ENCODE measurements at places on chromosomes 7 and 10.

DNA sequence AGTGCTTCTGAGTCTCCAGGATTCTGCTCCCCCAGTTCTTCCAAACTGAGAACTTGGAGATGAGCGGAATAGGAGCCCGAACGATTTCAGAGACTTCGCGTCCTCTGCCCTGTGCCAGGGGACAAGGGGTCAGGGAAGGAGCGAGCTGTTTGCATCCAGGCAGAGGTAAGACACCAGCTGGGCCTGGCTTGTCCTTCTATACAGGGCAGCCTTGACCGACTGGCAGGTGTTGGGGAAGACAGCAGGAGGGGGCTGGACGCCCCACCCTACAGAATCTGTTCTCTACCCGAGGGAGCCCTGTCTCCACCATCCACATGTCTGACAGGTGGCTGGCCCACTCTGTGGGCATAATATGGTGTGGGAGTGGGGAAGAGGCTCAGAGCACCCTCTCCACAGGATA, 7.1 kb downstream of the SPOCK2 start:
- DNase-seq: no peak

DNA sequence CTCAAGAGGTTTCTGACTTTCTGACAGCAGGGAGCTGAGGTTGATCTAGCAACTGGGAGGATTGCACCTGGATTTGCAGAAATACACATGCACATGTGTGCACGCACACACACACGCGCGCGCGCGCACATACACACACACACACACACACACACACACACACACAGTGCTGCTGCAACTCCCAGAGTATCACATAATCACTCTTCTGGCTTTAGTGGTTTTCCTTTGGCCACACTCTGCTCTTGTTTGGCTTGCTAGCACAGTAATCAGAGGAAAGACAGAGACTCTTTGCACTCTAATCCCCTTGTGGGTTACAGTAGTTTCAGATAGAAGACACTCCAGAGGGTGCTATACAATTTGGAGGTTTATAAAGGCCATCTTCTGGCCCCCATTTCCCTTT, 705.0 kb downstream of the AUTS2 start:
- DNase-seq: no peak

DNA sequence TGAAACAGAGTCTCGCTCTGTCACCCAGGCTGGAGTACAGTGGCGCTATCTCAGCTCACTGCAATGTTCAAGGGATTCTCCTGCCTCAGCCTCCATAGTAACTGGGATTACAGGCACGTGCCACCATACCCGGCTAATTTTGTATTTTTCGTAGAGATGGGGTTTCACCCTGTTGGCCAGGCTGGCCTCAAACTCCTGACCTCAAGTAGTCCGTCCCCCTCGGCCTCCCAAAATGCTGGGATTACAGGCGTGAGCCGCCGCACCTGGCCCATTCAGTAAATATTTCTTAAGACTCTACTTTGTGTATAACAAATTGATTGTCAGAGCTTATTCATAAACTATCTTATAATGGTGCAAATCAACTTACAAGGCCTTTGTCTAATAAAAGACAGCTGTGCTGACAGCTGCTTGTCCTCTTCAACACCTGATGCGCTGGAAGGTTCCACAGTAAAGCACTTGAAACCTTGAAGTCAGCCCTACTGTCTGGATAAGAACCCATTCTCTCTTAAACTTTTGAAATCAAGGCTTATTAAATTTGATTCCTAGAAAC, 14.7 kb downstream of the ECHDC3 start:
- DNase-seq: no peak

- DNase-seq: peak; percentile 13
Measured at GRCh38 chr7:11557627-11558026, 274.4 kb downstream of the THSD7A start.

- no peak for DNase-seq
Measured at GRCh38 chr7:151345576-151346469, 4.2 kb downstream of the NUB1 start.

DNA sequence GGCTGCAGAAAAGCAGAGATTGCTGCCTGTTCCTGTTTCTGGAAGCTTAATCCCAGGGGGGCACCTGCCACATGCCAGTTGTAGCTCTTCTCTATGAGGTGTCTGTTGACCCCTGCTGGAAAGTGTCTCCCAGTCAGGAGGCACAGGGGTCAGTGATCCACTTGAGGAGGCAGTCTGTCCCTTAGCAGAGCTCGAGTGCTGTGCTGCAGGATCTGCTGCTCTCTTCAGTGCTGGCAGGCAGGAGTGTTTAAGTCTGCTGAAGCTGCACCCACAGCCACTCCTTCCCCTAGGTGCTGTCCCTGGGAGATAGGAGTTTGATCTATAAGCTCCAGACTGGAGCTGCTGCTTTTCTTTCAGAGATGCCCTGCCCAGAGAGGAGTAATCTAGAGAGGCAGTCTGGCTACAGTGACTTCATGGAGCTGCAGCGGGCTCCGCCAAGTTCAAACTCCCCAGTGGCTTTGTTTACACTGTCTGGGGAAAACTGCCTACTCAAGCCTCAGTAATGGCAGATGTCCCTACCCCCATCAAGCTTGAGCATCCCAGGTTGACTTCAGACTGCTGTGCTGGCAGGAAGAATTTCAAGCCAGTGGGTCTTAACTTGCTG, 57.6 kb upstream of the CROT start:
- no peak for DNase-seq

GRCh38 chr7:2399848-2400587, 3.4 kb upstream of the CHST12 start:
- peak; percentile 30 for DNase-seq

GRCh38 chr10:31622978-31623377, 304.0 kb downstream of the ZEB1 start:
- no peak for DNase-seq

DNA sequence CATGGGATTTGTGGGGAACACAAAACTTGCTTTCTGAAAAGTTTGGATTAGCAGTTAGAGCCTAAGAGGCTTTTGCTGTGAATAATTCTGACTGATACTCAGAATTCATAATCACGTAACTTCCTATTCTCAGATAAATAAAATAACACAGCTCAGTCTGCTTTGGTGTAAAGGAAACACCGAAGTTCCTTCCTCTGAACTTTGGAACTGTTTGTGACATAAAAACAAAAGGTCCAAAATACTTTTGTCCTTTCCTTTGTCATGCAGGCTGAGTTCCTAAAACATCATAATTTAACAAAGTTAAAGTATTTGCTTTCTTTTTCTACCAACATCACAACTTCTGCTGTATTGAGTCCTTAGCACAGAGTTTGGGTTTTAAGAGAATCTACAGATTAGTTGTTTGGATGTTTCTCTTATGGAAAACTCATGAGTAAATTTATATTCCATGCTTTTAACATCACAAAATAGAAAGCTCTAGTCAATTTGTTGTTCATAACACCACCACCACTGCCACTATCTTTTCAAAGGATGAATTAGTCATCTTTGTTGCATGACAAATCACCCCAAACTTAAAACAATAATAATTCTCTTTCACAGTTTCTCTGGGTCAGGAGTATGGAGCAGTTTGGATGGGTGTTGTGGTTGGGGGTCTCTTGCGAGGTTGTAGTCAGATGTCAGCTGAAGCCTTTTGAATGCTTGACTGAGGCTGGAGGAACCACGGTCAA, 123.4 kb downstream of the REEP3 start:
- DNase-seq: no peak

DNA sequence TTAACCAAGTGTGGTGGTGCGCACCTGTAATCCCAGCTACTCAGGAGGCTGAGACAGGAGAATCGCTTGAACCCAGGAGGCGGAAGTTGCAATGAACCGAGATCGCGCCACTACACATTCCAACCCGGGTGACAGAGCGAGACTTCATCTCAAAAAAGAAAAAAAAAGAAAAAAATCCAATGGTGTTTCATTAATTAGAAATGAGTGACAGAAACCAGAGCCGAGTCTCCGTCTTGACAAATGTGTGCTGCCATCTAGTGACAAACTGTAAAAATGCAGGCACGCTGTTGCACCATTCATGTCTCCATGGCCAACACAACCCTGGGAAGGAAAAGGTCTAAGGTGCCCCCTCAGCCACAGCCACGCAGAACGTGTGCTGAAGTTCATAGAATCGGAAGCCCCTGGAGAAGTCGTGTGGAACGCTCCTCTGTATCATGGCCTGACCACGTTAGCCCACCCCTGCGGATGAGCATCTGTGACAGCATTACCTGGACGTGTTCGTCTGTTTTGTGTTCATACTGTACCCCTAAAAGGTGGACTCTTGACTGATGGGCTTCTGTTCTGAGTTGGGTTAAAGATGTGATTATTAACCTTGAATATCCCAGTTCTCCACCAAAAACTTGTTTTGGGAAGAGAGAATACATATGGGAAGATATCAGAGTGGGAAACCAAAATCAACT, 94.9 kb downstream of the LYZL2 start:
- DNase-seq: peak; percentile 18

DNA sequence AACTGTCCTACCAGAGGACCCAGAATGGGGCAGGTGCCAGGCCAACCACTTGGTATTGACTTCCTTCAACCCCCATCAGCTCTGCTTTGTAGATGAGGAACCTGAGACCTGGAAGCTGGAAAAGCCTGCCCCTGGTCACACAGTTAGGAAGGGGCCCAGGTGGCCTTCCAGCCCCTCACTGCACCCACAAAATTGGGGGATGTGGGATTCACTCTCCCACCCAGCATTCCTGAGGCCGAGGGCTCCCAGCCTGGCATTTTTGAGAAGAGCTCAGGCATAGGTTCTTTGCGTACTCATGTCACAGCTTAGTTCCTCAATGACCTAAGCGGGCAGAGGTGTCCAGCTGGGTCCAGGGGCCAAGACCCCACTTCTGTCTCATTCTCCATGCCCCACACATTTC, 46.1 kb downstream of the EBF3 start:
- DNase-seq: no peak

DNA sequence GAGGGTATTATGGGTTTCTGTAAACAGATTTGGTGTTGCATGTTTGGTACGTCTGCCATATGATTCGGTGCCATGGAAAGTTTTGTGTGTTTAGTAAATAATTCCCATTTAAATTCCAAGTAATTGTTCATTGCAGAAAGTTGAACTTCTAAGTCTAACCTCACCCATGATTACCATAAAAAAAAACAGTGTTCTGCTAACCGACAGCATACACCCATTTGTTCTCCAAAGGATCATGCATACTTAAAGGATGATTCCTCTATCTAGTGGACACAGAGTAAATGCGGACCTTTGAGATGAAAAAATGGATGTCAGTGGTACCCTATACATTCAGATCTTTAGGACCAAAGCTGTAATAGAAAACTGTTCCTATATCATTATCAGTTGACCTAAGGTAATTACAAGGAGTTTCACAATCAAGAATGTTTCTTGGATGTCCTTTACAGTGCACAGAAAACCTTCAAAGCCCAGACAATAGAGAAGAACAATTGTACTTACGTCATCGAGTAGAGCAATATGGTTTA, 209.9 kb downstream of the CRPPA start:
- DNase-seq: no peak

- DNase-seq: no peak
Measured at GRCh38 chr10:29533696-29534285, 101.0 kb downstream of the SVIL start.

All from Panc1 (cell line).